ENCODE measurements at places on chromosomes 5 and 9.

DNA sequence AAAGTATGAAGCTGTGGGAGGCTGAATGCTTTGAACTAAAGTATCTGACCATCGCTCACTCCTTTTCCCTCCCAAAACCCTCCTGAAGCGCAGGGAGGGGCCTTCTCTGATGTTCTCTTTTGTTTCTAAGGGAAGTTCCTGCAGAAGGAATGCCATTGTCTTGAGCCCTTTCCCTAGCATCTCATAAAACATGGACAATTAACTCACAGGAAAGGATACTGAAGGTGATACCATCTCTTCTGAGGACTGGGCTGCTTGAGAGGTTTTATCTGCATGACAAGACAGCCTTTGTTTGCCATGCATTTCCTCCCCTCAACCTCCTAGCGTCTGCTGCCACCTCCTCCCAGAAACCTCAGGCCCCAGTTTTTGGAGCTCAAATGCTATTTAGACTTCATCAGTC, 4.3 kb upstream of the RMND5B start:
- no peak for DNase-seq

DNA sequence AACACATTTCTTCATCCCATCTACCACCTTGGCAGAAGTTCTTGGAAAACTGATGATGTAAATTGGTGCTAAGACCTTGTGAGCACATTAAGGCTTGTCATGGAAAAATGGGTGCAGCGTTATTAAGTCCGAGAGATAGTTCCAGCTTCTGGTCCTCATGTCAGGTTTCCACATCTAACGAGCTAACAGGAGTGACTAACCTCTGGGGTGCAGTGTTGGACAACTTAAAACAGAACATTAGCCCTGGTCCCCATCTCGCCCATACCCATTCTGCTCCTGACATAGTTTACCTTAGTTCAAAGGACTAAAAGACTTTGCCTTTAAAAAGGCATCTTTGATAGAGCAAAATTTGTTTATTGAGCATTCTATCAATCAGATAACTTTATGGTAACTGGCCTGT, 128.0 kb downstream of the SLC1A3 start:
- no peak for DNase-seq

- DNase-seq = no peak
Observed at GRCh38 chr5:95626701-95627100, 6.8 kb downstream of the GPR150 start.

- peak; percentile 58 for DNase-seq
Observed at GRCh38 chr5:14264605-14265316, 121.6 kb downstream of the TRIO start.

GRCh38 chr5:104146652-104147051, 584.1 kb upstream of the NUDT12 start:
- no peak for DNase-seq
